ENCODE measurements at places on chromosomes 3 and 15. TPM values are rescaled to one million over a fixed set of nuclear protein-coding genes. Genes with fewer than 3 reads are reported as not detected.

DNA sequence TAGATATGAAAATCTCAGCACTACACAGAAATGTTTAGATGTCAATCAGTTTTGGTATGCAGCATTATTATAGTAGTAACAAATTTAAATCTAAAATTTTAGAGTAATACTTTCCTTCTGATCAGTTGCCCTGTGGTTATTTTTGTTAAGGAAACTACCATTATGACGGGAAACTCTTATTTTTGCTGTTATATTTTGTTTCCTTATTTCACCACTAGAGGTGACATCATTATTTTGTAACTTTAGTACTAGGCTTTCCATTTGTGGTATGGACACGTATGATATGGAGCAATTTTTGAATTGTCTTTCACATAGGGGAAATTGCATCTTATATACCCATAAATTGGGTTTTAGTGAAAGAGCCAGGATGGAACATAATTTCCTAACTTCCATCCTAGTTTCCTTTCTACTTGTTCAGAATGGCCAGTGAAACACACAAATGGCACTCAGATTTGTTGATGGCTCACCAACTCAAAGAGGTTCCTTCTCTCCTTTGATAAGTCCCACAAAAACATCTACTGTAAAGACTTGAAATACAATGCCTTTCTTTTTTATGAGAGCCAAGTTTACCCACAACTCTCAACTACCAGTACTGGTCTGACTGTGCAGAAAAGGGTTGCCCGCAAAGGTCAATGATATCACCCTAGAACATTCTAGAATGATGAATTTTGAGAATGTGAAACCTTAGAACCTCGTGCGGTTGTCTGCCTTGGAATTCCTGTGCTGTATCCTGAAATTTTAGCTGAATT lies 19.4 kb upstream of the PPP4R2 start:
- peaks cover 7% of the 10 kb centered on the region for H3K4me1 ChIP-seq
- H3K4me3 ChIP-seq = no peak overlapping the region
- no peaks in the 10 kb centered on the region for H3K27me3 ChIP-seq
- DNase-seq = no peak

DNA sequence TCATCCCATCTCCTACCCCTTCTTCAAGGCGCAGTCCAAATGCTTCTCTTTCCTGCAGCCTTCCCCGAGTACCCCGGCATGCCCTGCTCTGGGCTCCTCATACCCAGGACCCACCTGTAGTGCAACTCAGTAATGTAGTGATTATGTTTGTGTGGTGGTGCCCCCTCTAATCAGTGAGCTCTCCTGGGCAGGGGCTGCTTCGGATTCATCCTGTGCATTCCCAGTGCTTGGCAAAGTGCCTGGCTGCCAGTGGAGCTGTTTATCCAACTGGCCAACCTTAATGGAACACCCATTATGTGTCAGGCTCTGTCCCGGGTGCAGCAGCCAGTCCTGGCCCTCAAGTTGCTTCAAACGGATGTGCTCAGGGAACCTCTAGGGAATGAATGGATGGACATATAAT lies 174.4 kb upstream of the LINGO1 start:
- no peaks in the 10 kb centered on the region for H3K27me3 ChIP-seq
- no peak overlapping the region for H3K27ac ChIP-seq
- H3K36me3 ChIP-seq = no peaks in the 10 kb centered on the region
- no peak for DNase-seq
- no peak overlapping the region for H3K4me3 ChIP-seq
- peaks cover 9% of the 10 kb centered on the region for H3K4me1 ChIP-seq

GRCh38 chr3:54713455-54713854 lies 214.4 kb downstream of the LRTM1 start:
- H3K4me1 ChIP-seq = peaks cover 22% of the 10 kb centered on the region
- no peak overlapping the region for H3K27ac ChIP-seq
- no peak overlapping the region for H3K4me3 ChIP-seq
- no peak for DNase-seq
- no peaks in the 10 kb centered on the region for H3K27me3 ChIP-seq

- no peak overlapping the region for H3K27ac ChIP-seq
- no peaks in the 10 kb centered on the region for H3K27me3 ChIP-seq
- no peak for DNase-seq
- peaks cover 47% of the 10 kb centered on the region for H3K36me3 ChIP-seq
- no peaks in the 10 kb centered on the region for H3K4me1 ChIP-seq
Measured at GRCh38 chr3:101859882-101860448, 10.7 kb downstream of the NFKBIZ start.

SLC28A2 gene
- not detected for total RNA-seq

- H3K27me3 ChIP-seq = no peaks in the 10 kb centered on the region
- H3K4me1 ChIP-seq = peaks cover 18% of the 10 kb centered on the region
- DNase-seq = no peak
- no peaks in the 10 kb centered on the region for H3K36me3 ChIP-seq
- no peak overlapping the region for H3K27ac ChIP-seq
- no peak overlapping the region for H3K4me3 ChIP-seq
Measured at GRCh38 chr3:188508454-188508853, 354.5 kb downstream of the LPP start.

C3orf70 gene
- total RNA-seq = 1.5 TPM

CCDC39 gene
- total RNA-seq = 0.52 TPM

DNA sequence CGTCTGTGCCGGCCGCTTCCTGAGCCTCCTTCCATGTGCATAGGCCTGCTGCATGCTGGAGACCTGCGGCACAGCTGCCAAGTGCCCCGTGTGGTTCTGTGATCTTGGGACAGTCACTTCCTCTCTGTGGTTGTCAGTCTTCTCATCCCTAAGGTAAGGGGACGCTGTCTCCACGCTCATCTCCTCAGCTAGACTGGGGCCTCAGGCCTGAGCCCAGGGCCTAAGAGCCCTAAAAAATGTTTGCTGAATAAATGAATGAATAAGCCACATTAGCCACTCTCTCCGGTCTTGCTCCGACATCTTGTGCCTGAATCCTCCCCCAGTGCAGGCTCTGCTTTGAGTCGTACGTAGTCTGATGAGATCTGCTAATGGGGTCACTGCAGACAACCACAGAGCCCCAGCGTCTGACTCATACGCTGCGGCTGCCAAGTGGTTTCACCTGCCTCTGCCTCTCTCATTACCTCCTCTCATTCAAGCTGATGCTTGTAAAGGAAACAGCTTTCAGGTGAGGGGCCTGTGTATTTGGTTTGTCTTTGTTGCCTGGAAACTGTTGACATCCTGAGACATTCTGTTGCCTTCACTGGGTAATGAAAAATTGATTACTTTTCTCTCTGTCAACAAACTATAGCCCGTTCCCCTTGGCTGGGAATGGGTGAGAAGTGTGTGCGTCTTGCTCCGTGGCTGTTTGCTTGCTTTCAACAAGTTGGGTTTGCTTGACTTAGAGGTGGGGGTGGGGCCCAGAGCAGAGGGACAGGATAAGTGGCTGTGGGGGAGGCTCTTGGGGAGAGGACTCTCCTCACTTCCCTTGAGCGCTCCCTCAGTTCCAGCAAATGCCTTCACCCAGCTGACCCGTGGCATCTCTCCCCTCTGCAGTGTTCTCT lies 15.9 kb downstream of the RPLP1 start:
- H3K27me3 ChIP-seq = no peaks in the 10 kb centered on the region
- H3K36me3 ChIP-seq = no peaks in the 10 kb centered on the region
- H3K4me1 ChIP-seq = no peaks in the 10 kb centered on the region
- DNase-seq = no peak
- H3K4me3 ChIP-seq = no peak overlapping the region
- H3K27ac ChIP-seq = no peak overlapping the region

PLCH1 gene
- total RNA-seq = 24.4 TPM

DNA sequence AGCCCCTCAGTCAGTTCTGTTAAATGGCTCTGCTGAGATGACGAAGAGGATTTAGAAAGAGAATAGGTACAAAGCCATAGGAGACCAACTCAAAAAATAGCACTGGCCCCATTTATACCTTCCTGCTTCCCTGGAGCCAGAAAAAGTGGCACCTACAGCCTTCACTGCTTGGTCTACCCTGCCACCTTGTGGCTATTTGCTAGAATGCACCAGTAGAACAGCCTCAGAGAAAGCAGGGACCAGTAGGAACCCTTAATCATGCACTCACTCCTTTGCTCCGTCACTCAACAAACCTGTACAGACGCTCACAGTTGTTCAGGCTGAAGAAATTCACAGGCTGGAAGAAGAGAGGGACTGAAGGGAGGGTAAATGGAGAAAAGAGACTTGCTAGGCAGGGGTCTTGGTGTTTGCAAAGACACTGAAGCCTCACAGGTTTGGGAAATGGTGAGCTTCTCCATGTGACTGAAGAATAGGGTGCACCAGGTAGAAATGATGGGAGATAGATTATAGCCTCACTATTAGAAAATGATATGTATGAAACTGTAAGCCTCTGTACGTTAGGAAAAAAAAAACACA lies 12.1 kb upstream of the RTP2 start:
- no peak overlapping the region for H3K4me3 ChIP-seq
- H3K4me1 ChIP-seq = peaks cover 3% of the 10 kb centered on the region
- H3K27me3 ChIP-seq = no peaks in the 10 kb centered on the region
- no peak overlapping the region for H3K27ac ChIP-seq
- DNase-seq = peak; percentile 88
- H3K36me3 ChIP-seq = no peaks in the 10 kb centered on the region

DNA sequence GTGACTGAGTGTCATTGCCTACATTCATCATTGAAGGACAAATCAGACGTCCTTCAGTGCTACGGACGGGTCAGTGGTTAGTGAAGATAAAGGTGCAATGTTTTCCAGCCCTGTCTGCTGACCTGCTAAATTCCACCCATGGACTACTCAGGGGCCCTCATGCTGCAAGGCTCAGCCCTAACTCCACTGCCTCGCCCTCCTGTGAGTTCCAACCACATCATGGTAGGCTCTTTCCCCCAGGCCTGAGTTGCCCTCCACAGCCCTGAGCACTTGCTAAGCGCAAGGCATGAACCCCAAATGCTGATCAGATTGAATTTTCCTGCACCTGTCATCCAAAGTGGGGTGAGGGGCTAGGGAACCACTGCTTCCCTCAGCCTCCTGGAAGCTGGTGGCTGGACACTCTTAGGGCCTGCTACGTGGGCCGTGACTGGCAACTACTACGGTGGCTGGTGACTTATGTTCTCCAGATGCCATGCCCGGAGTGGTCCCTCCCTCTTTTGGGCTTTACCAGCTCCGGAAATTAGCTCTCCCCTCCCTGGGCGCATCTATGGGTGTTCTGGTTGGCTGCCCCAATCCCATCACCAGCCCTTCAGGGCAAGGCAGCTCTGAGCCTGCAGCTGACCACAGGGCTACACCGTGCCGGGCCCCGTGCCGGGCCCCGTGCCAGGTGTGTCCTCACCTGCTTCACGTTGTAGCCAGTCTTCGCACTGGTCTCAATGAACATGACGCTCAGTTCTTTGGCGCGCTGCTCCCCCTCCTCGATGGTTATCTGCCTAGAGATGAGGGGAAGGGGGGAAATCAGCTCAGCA lies 32.1 kb downstream of the SRPRB start:
- H3K27ac ChIP-seq = no peak overlapping the region
- no peak for DNase-seq
- H3K4me1 ChIP-seq = no peaks in the 10 kb centered on the region
- no peaks in the 10 kb centered on the region for H3K36me3 ChIP-seq

DNA sequence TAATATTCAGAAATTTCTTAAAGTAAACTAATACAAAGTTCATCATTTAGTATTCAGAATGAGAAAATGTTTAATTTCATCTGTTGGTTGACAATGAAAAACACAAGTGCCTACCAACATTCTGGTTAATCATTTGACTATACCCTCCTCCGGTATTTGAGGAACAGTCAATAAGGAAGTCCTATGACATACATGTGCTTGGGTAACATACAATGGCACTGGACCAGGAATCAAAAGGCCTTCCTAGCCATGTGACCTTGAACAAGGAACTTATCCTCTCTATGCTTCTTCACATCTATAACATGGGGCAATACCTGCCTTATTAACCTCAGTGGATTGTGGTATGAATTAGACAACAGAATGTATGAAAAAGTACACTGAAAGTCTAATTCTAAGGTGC lies 65.8 kb downstream of the ZNF280D start:
- no peak for DNase-seq
- H3K4me3 ChIP-seq = no peak overlapping the region
- H3K27me3 ChIP-seq = no peaks in the 10 kb centered on the region
- peaks cover 8% of the 10 kb centered on the region for H3K36me3 ChIP-seq

DNA sequence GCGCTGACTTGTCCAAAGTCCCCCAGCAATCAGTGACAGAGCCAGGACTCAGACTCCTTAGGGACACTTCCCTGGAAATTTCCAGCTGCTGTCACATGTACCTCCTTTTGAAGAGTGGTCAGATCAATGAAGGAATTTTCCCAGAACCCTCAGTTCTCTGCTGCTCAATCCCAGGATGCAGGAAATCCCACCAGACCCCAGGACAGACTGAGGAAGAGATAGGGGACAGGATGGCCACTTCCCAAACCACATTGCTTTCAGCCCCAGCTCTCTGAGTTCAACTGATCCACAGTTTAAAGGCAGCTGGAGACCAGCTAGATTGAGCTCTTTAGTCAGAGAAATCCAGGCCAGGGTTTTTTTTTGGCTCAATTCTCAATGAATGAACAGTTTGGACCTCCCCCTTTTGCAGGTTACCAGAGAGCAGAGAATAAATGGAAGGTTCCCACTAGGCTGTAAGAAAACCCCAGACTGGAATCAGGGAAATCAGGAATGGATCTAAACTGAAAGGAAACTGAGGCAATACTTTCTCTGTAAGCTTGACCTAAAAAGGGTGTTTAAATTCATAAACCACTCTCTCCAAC lies 1.5 kb downstream of the CYP1A1 start:
- DNase-seq = peak; percentile 93
- H3K27me3 ChIP-seq = peaks cover 33% of the 10 kb centered on the region
- peaks cover 7% of the 10 kb centered on the region for H3K4me1 ChIP-seq

- no peaks in the 10 kb centered on the region for H3K4me1 ChIP-seq
- no peak overlapping the region for H3K4me3 ChIP-seq
- no peaks in the 10 kb centered on the region for H3K36me3 ChIP-seq
Measured at GRCh38 chr3:149763565-149764195, 11.4 kb upstream of the COMMD2 start.

GUCA1C gene
- not detected for total RNA-seq

PLOD2 gene
- 30.5 TPM for total RNA-seq

DNA sequence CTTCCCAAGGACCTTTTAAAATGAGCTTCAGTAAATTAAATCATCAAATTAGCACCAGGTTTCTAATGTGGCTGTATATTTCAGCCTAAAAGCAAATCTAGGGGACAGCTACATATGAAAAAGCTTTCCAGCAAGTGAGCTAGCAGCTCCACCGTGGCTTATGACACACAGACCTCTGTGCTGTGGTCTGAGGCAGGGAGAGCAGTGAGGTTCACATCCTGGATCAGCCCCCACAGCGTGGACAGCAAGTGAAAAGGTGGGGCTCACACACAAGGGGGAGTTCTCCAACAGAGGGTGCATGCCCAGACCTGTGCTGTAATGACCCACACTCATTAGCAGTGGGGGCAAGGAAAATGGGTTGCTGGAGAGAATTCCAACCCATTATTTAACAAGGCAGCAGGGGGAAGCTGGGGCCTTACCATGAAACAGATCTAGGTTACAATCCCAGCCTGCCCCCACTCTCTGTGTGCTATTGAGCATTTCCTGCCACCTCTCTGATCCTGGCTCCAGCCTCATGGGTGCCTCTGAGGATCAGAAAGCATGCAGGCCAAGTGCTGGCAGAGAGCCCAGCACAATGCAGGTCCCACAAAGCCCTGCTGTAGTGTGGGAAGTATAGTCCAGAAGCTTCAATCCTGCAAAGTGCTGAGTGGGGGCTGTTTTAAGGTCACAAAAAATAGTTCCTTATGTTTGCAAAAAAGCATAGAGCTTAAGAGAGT lies 48.2 kb downstream of the RASGRF1 start:
- DNase-seq = no peak
- no peak overlapping the region for H3K27ac ChIP-seq
- no peaks in the 10 kb centered on the region for H3K4me1 ChIP-seq
- no peaks in the 10 kb centered on the region for H3K36me3 ChIP-seq
- H3K27me3 ChIP-seq = no peaks in the 10 kb centered on the region
